Tibial artery (tissue), 4 donors: ENCODE measurements at places on chromosomes 13 and 19.

GRCh38 chr13:112056739-112057438 is 10.1 kb upstream of the SOX1 start:
- no peak overlapping the region for H3K4me3 ChIP-seq
- H3K27me3 ChIP-seq: peaks cover 97% of the 10 kb centered on the region
- H3K4me1 ChIP-seq: no peaks in the 10 kb centered on the region
- H3K36me3 ChIP-seq: no peaks in the 10 kb centered on the region

- H3K4me3 ChIP-seq: no peak overlapping the region
- H3K27ac ChIP-seq: no peak overlapping the region
- H3K4me1 ChIP-seq: no peaks in the 10 kb centered on the region
- H3K36me3 ChIP-seq: no peaks in the 10 kb centered on the region
These were observed 49.8 kb downstream of the ATP8A2 start for GRCh38 chr13:25421612-25422011.

DNA sequence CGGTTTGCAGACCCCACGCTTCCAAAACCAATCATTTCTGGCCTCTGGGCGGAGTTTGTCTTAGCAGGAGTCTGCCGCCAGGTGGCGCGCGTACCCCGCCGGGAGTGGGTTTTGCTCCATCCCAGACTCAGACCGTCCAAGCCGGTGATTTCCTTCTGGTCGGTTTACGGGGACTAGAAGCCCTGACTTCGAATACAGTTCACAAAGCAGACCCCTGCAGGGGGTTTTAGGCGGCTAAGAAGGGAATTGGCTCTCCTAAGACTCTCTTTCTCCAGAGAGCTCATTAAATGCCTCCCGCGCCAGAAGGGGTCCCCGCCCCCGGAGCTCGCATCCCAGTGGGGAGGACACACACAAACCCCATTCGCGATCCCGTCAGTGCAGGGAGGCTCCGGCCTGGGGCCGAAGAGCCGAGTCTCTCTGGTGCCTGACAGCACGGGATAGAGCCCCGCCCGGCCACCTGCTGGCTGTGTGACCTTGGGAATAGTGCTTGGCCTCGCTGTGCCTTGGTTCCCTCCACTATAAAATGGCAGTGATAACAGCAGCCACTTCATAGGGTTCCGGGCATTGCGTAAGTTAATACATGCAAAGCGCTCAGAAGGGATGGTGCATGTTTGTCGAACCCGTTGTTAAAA is 8.6 kb upstream of the NUP62 start:
- H3K4me3 ChIP-seq: no peak overlapping the region
- H3K36me3 ChIP-seq: peaks cover 6% of the 10 kb centered on the region
- H3K27me3 ChIP-seq: peaks cover 14% of the 10 kb centered on the region
- peak; percentile 52 for DNase-seq
- H3K4me1 ChIP-seq: no peaks in the 10 kb centered on the region

DNA sequence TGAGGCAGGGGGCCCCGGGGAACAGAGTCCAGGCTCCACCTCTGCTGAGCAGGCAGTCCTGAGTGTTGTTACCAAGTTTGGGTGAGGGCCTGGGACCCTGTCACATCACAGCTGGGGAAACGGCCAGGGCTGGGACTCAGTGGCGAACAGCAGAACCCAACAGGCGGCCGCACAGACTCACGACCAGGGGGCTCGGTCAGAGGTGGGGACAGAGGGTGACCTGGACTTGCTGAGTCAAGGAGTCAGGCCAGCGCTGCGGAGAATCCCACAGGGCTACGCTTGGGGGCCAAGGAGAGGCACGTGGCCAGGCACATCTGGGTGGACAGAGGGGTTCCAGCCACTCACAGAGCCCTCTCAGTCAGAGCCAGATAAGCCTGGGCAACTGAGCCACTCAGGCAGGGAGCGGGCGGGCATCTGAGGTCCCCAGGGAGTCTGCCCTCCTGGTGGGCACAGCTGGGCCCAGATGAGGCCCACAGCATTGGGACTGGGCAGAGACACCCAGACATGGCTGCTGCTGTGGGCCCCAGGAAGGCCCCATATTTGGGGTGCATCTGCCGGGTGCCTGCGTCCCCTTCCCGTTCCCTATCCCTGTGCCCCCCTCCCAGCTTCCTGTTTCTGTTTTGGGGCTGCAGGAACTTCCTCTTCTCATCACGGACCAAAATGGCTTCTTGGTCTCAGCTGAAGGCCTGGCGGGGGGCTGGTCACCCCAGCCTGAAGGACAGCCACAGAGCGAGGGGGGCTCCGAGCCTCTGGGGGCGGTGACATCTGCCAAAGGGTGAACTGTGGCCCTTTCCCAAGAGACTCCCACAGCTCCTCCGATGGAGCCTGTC is 34.0 kb downstream of the CEBPA start:
- no peak overlapping the region for H3K27ac ChIP-seq
- DNase-seq: no peak
- H3K4me1 ChIP-seq: peaks cover 3% of the 10 kb centered on the region
- H3K27me3 ChIP-seq: peaks cover 30% of the 10 kb centered on the region
- no peaks in the 10 kb centered on the region for H3K36me3 ChIP-seq

- H3K4me1 ChIP-seq: no peaks in the 10 kb centered on the region
- H3K27me3 ChIP-seq: no peaks in the 10 kb centered on the region
- H3K4me3 ChIP-seq: peak overlapping the region; percentile 78
- H3K36me3 ChIP-seq: peaks cover 23% of the 10 kb centered on the region
These were observed 616 bp downstream of the HNRNPUL1 start for GRCh38 chr19:41264581-41265394.

DNA sequence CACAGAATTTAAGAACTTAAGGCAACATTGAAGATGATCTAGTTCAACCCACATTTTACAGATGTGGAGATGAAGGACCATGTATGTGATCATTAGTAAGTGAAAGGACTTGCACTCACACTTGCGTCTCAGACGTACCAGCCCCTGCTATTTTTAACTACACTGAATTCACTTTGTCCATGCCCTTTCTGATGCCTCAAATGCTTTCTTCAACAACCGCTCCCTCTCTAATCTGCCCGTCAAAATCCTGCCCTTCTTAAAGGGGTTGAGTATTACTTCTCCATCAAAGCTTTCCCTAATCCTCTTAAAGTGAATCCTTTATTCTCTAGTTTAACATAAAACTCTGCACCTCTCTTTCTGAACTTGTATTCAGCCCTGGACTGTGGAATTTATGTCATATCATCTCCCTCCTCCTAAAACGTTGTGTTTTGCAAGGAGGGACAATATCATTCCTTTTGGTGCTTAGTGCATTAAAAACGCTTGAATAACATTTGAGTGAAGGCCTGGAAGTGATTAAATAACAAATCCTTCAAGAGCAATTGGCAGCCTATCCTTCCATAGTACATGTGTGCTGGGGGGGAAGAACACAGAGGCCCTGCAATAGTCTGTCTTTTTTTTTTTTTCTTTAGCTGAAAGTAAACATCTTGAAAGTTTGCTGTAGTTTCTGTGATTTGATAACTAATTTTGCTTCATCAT is 493.3 kb downstream of the LMO7 start:
- H3K4me1 ChIP-seq: no peaks in the 10 kb centered on the region
- H3K36me3 ChIP-seq: no peaks in the 10 kb centered on the region
- DNase-seq: no peak
- no peaks in the 10 kb centered on the region for H3K27me3 ChIP-seq
- no peak overlapping the region for H3K27ac ChIP-seq

DNA sequence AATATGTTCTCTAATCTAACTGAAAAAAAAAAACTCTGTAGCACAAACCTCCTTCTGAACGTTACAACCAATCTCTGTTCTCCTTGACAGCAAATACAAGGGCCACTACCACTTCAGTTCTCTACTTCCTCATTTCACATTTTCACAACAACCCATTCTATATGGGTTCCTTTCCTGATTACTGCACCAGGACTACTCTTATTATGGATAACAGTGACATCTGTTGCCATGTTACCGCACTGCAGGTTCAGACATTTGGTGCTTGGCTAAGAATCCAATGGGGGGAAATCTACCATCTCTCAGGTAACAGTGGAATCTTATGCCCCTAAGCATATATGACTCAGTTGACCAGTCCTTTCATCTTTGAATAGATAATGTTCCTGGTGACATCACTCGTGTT is 11.6 kb upstream of the FPR3 start:
- no peaks in the 10 kb centered on the region for H3K27me3 ChIP-seq
- no peak overlapping the region for H3K4me3 ChIP-seq
- H3K36me3 ChIP-seq: no peaks in the 10 kb centered on the region
- no peaks in the 10 kb centered on the region for H3K4me1 ChIP-seq
- H3K27ac ChIP-seq: no peak overlapping the region

DNA sequence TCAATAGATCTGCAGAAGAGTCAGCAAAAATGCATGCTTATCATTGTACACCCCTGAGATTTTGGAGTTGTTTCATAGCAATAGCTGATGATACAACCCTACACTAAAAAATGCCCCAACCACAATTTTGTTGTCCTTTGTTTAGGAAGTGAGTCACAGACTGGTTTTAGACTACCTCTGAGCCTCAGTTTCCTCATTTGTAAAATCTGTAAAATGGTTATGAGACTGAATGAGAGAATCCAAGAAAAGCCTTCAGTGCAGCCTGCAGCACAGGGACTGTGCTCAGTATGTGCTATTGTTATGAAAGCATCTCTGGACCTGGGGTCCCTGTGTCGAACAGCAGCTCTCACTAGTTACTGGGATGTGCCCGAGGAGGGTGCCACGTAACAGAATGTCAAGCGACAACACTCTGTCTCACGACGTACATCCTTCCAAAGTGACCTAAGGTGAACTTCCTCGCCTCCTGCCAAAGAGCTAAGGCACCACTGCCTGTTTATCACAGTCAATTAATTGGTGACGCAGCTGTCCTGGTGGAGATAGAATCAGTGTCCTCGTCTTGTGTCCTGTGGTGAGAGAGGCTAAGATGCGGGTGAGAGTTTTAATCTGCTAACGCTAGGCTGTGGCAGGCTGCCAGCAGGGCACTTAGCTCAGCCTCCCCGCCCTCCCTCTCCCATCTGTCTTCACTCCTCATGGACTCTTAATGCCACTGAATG is 18.1 kb downstream of the DHRS12 start:
- peak overlapping the region; percentile 11 for H3K27ac ChIP-seq
- peaks cover 10% of the 10 kb centered on the region for H3K36me3 ChIP-seq
- H3K4me1 ChIP-seq: no peaks in the 10 kb centered on the region
- H3K4me3 ChIP-seq: no peak overlapping the region
- no peak for DNase-seq

DNA sequence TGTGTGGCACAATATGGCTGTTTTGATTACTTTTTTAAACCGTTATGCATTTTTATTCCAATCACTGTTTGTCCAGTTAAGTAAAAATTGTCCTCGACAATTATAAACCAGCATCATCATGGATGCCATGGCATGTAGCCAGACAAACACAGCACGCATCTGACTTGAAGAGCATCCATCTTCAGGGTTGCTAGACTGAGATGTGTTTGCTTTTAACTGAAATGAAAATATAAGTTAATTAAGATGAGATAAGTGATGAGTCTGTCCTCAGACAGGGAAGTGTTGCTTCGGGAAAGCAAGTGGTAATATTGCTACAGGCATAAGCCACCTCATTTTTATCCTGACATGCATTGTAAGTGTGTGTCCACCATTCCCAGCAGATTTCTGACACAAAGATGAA is 92.8 kb upstream of the TPP2 start:
- no peaks in the 10 kb centered on the region for H3K36me3 ChIP-seq
- no peak overlapping the region for H3K27ac ChIP-seq
- H3K4me1 ChIP-seq: no peaks in the 10 kb centered on the region
- H3K4me3 ChIP-seq: no peak overlapping the region
- no peak for DNase-seq

DNA sequence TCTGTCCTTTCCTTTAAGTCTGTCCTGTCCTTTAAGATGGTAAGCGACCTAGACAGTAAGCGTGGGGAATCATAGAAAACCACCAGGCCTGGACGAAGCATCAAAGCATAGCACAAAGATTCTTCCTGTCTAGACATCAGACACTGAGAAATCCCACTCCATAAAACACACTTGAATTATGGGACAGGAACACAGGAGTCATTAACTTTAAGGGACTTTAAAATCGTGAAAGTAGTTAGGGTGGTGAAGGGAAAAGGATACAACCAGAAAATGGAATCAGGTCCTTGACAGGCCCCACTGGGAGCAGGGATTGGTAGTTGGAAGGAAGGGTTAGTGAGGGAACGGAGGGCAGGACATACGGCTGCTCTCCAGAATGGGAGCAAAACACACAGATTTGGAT is 31.6 kb upstream of the C1QTNF9 start:
- H3K27me3 ChIP-seq: no peaks in the 10 kb centered on the region
- H3K4me1 ChIP-seq: no peaks in the 10 kb centered on the region
- no peaks in the 10 kb centered on the region for H3K36me3 ChIP-seq
- H3K27ac ChIP-seq: no peak overlapping the region

- H3K27ac ChIP-seq: no peak overlapping the region
- no peaks in the 10 kb centered on the region for H3K36me3 ChIP-seq
- no peak overlapping the region for H3K4me3 ChIP-seq
- H3K4me1 ChIP-seq: peaks cover 10% of the 10 kb centered on the region
- peaks cover 99% of the 10 kb centered on the region for H3K27me3 ChIP-seq
These were observed 2.1 kb upstream of the ATP1A3 start for GRCh38 chr19:41995959-41996797.

GRCh38 chr13:43433691-43434141 is 353.1 kb downstream of the ENOX1 start:
- H3K27me3 ChIP-seq: no peaks in the 10 kb centered on the region
- H3K36me3 ChIP-seq: no peaks in the 10 kb centered on the region
- H3K27ac ChIP-seq: no peak overlapping the region
- DNase-seq: no peak
- no peak overlapping the region for H3K4me3 ChIP-seq

DNA sequence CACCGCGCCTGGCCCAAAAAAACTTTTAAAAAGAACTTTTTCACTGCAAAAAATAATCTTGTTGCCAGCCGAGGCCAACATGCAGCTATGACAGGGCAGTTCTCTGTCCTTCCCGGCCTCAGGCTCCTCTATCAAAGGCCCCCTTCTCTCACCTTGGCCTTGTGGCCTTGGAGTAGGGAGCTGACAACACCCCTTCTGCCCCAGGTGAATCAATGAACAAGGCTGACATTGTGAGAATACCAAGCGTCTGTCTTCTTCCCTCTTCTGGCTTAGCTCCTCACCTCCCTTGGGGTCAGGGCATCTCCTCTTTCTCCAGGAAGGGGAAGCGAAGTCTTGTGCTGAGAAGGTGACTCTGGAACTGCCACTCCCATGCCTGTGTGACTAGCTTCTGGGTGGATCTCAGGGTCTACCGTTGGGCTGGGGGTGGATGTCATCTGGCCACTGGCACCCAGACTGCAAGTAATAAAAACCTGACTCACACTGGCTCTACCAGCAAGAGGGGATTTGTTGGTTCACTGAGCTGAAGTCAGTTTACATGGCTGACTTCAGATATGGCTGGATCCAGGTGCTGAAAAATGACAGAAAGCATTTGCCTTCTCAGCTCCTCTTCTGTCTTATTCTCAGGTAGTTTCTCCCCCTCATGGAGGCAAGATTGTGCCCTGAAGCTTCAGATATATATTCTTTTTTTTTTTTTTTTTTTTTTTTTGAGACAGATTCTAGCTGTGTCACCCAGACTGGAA is 6.3 kb downstream of the C19orf38 start:
- no peak overlapping the region for H3K4me3 ChIP-seq
- H3K36me3 ChIP-seq: no peaks in the 10 kb centered on the region
- H3K27ac ChIP-seq: no peak overlapping the region
- H3K27me3 ChIP-seq: no peaks in the 10 kb centered on the region

DNA sequence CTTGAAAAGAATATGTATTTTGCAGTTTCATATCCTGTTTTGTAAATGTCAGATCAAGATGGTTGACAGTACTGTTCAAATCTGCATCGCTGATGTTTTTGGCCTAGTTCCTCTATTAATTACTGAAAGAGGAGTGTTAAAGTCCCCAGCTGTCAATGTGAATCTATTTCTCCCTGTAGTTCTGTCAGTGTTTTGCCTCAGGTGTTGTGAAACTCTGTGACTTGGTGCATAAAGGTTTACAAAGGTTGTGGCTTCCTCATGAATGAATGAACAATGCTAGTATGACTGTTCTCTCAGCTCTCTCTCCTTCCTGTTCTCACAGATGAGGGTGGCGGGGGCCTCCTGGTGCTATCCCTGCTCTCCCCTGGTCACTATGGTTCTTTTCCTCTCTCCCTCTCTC is 142.4 kb downstream of the MYCBP2 start:
- no peak overlapping the region for H3K4me3 ChIP-seq
- H3K4me1 ChIP-seq: no peaks in the 10 kb centered on the region
- no peak for DNase-seq
- peaks cover 54% of the 10 kb centered on the region for H3K36me3 ChIP-seq
- no peak overlapping the region for H3K27ac ChIP-seq
